ENCODE measurements at places on chromosomes 2 and 18. TPM values are rescaled to one million over a fixed set of nuclear protein-coding genes. Genes with fewer than 3 reads are reported as not detected.

- H3K27me3 ChIP-seq: no peaks in the 10 kb centered on the region
- no peak overlapping the region for H3K27ac ChIP-seq
- DNase-seq: no peak
- no peaks in the 10 kb centered on the region for H3K36me3 ChIP-seq
- no peaks in the 10 kb centered on the region for H3K4me1 ChIP-seq
- no peak overlapping the region for H3K4me3 ChIP-seq
Observed at GRCh38 chr2:138298120-138298814, 203.3 kb upstream of the SPOPL start.

GRCh38 chr2:111222204-111222866, 101.6 kb downstream of the BCL2L11 start:
- H3K36me3 ChIP-seq: no peaks in the 10 kb centered on the region

DNA sequence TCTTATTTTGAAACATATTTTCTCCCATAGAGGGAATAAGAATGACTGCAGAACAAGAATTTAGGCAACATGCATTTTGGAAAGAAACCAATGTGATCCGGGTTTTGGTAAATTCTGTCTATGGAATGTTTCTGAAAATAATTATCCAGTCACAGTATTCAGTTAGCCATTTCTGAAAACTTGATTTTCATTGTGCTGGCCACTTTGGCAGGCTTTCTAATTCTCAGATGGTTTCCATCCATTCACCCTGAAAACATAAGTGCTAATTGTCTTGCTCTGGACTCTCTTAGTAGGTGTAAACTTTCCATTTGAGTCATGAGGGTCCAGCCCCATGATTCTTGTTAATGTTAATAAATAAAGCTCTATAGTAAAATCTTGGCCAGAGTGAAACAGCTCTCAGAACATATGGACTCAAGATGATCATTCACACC, 176.5 kb downstream of the RBM43 start:
- H3K4me1 ChIP-seq: no peaks in the 10 kb centered on the region
- H3K27me3 ChIP-seq: no peaks in the 10 kb centered on the region
- DNase-seq: no peak
- no peak overlapping the region for H3K27ac ChIP-seq
- no peaks in the 10 kb centered on the region for H3K36me3 ChIP-seq

GRCh38 chr2:235034265-235035118, 82.7 kb downstream of the SH3BP4 start:
- H3K27ac ChIP-seq: no peak overlapping the region
- no peaks in the 10 kb centered on the region for H3K27me3 ChIP-seq
- no peaks in the 10 kb centered on the region for H3K36me3 ChIP-seq
- H3K4me1 ChIP-seq: no peaks in the 10 kb centered on the region

DNA sequence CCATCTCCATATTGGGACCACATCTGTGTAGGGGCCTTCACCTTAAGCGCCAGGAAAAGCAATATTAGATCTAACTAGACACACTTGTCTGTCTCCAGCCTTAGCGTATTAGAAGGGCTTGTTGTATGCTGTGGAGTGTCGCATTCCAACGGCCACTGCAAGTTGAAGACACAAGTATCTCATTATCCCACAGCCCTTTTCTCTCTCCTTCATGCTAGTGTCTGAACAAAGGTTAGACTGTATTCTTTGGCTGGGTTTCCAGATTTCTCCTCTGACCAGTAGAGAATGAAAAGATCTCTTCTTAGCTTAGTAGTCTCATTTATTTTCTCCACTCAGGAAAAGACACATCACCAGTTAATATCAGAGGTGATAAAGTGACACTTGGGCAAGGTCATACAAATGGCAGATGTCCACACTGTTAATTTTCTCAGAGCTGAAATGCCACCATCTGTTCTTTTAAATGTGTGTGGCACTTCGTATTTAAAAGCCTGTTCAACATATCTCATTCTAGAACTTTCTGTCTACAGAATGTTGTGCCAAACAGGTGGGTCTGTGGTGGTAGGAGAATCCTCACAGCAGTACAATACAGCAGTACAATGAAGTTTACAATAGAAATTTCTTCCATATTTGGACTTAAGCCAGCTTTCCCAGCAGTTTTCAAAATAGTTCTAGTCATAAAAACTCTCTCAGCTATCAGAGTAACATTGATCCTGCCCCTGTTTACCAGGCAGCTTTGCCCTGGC, 94.0 kb upstream of the ITGA6 start:
- H3K4me1 ChIP-seq: peaks cover 6% of the 10 kb centered on the region
- H3K27me3 ChIP-seq: no peaks in the 10 kb centered on the region
- H3K36me3 ChIP-seq: no peaks in the 10 kb centered on the region

GRCh38 chr2:55311444-55311870, 42.4 kb upstream of the MTIF2 start:
- H3K4me1 ChIP-seq: no peaks in the 10 kb centered on the region
- no peak for DNase-seq
- no peaks in the 10 kb centered on the region for H3K36me3 ChIP-seq
- H3K4me3 ChIP-seq: no peak overlapping the region
- H3K27ac ChIP-seq: no peak overlapping the region

DNA sequence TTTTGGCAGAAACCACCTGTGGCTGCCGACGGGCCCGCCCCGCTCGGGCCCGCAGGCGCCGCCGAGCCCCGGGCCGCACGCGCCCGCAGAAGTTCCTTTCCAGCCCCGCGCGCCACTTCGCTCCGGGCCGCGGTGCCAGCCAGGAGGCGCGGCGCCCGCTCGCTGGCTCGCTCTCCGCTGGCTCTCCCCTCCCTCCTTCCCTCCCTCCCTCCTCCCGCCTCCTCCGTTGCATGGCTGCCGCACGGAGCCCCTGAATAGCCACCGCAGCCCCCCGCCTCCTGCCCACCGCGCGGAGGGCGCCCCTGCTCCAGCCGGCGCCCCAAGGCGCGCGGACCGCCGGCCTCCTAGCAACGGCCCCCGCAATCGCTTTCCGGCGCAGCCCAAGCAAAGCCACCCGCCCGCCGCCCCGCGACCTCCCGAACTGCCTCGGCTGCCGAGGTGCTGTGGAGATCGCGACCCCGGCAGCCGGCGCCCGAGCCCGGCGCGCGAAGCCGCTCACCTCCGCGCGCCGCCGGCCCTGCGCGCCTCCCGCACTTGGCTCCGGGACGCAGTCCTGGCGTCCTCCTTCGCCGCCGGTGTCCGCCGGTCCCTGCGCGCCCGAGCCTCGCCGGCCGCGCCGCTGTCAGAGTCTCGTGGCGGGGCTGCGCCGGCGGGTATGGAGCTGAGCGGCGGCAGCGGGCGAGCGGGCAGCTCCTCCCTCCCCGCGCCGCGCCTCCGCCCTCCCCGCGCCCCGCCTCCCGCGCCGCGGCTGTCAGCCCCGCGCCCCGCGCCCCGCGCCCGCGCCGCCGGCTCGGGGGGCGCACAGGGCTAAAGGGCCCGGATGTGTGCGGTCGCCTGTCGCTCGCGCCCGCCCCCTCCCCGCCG, at the start of gene ZBTB7C:
ZBTB7C (minus strand) TSS at position 657 of the 864 bp plus-strand sequence.
- H3K27ac ChIP-seq: peak within 1 kb of the TSS; percentile 4
- peaks cover 9% of the 10 kb centered on the region for H3K4me1 ChIP-seq
- peaks cover 46% of the 10 kb centered on the region for H3K27me3 ChIP-seq
- DNase-seq: peak; percentile 37
- peak within 1 kb of the TSS; percentile 72 for H3K4me3 ChIP-seq
- H3K36me3 ChIP-seq: no peaks in the 10 kb centered on the region

GRCh38 chr18:32930695-32931301, 158.0 kb upstream of the KLHL14 start:
- no peak for DNase-seq
- no peak overlapping the region for H3K27ac ChIP-seq
- H3K27me3 ChIP-seq: no peaks in the 10 kb centered on the region
- no peaks in the 10 kb centered on the region for H3K36me3 ChIP-seq
- H3K4me1 ChIP-seq: no peaks in the 10 kb centered on the region

- no peak for DNase-seq
- no peaks in the 10 kb centered on the region for H3K27me3 ChIP-seq
- no peaks in the 10 kb centered on the region for H3K4me1 ChIP-seq
- H3K27ac ChIP-seq: no peak overlapping the region
Observed at GRCh38 chr18:55256226-55256928, 297.1 kb upstream of the CCDC68 start.

DNA sequence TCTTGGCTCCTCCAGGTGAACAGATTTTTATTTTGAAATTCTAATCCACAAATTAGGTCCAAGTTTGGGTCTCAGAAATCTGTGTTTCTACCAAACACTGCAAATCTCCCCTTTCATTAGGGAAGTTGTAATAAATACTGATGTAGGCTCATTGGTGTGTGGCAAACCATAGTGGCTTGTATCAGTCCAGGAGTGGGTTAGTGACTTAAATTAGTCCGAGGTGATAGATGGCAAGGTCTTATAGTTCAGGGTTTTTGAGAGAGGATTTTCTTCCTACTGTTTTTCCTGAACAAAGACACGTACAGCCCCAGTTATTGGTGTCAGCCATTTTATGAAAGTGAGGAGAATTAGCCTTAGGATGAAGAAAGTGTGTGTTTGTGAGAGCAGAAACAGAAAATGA, 74.6 kb downstream of the RPRM start:
- no peak overlapping the region for H3K27ac ChIP-seq
- no peaks in the 10 kb centered on the region for H3K4me1 ChIP-seq
- DNase-seq: no peak
- no peaks in the 10 kb centered on the region for H3K36me3 ChIP-seq

DNA sequence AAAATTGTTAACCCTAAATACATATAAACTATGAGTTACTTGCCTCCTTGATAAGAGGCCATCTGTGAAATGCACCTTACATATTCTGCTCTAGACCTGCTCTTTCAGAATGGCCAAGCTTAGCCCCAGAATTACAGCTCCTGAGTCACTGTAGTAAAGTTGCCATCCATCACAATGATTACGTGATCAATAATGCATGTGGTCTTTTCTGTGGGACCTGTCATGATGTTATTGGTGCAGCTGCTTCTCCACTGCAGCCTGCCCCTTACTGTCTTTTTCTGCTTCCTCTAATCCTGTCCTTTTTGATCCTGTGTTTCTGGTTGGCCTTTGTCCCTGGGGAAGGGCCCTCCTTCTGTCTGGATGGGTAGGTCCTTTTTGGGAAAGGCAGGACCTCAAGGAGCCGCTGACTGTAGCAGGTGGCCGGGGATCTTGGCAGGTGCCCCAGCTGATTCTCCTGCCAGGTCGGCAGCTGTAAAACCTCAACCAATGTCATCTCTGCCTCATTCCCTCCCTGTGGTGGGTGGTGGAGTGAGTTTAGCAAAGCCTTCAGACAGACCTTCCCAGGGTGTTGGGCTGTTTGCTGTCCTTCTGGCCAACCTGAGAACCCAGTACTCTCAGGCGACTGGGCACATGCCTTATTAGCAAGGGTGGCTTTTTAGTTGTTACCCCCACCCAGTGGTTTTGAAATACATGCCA, 126.2 kb upstream of the EML6 start:
- H3K36me3 ChIP-seq: no peaks in the 10 kb centered on the region
- peak; percentile 79 for DNase-seq
- peaks cover 48% of the 10 kb centered on the region for H3K4me1 ChIP-seq
- no peak overlapping the region for H3K4me3 ChIP-seq
- H3K27me3 ChIP-seq: no peaks in the 10 kb centered on the region

DNA sequence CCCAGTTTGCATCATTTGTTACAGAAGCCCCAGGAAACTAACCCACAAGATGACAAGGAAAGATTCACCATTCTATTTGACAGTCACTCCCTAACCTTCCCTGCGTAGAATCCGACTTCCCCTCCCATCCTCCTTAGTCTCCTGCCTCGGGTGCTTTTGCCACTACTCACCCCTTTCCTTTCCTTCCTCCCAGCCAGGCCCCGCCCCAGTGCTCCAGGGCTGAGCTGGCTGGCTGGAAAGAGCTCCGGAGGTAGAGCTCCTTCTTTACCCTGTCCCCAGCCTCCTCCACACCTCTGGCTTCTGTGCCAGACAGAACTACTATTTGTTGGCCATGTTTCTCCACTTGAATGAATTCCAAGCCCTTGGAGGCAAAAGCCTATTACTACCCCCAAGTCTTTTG, 317.6 kb upstream of the NCKAP5 start:
- H3K27ac ChIP-seq: no peak overlapping the region
- H3K27me3 ChIP-seq: no peaks in the 10 kb centered on the region
- H3K4me3 ChIP-seq: no peak overlapping the region

GRCh38 chr2:195559431-195559914, 97.6 kb upstream of the SLC39A10 start:
- H3K36me3 ChIP-seq: no peaks in the 10 kb centered on the region
- no peaks in the 10 kb centered on the region for H3K27me3 ChIP-seq
- DNase-seq: peak; percentile 46
- no peak overlapping the region for H3K4me3 ChIP-seq
- H3K27ac ChIP-seq: peak overlapping the region; percentile 75

DNA sequence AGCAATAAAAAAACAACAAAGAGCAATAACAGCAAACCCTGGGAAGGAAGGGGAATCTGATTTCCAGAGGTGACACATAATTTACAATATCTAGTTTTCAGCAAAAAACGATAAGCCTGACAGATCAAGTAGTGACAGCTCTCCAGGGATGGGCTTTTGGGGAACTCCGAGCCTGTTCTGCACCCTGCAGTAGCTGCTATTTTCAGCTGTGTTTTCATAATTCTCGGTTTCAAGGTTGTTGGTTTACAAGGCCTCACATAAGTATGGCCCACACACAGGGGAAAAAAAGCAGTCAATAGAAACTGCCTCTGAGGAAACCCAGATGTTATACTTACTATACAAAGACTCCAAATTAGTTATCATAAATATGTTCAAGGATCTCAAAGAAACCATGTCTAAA, 67.7 kb upstream of the CTLA4 start:
- no peaks in the 10 kb centered on the region for H3K4me1 ChIP-seq
- H3K27ac ChIP-seq: no peak overlapping the region
- no peaks in the 10 kb centered on the region for H3K36me3 ChIP-seq
- H3K27me3 ChIP-seq: no peaks in the 10 kb centered on the region
- no peak overlapping the region for H3K4me3 ChIP-seq

DNA sequence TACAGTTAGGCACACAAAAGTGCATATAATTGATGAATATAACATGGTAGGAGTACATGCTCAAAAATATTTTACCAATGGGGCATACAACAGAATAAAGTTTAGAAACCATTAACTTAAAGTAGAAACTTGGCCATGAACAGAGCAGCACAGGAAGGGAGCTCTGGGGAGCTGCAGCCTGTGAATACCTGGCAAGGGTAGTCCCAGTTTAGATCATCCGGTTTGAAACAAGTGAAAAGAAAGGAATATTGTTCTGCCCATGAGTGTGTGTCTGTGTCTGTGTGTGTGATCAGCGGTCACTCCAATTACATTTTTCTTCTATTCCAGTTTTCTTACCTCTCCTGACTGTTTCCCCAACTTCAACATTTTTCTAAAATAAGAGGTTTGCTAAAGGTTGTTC, 233.0 kb downstream of the ALK start:
- H3K27ac ChIP-seq: no peak overlapping the region
- H3K4me3 ChIP-seq: no peak overlapping the region
- H3K36me3 ChIP-seq: no peaks in the 10 kb centered on the region
- H3K27me3 ChIP-seq: no peaks in the 10 kb centered on the region
- H3K4me1 ChIP-seq: no peaks in the 10 kb centered on the region
- DNase-seq: no peak

DNA sequence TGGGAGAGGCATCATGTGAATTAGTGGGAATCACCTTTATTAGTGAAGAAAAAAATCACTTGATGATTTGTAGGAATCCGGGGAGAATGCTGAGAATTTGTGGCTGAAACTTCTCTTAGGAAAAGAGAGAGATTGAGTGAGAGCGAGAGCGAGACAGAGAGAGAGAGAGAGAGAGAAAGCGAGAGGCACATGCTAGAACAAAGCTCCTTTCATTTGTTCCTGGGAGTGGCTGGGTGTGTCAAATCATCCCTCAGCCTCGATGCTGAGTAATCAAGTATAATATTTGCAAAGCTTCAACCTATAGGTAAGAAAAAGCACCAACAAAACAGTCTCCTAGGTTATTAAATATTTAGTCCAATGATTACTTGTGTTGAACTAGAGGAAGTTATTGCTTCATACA, 4.4 kb upstream of the SERPINB5 start:
- no peak overlapping the region for H3K27ac ChIP-seq
- no peak overlapping the region for H3K4me3 ChIP-seq
- H3K36me3 ChIP-seq: no peaks in the 10 kb centered on the region
- peak; percentile 64 for DNase-seq

GRB14 gene
- 1.7 TPM for total RNA-seq

ATP8B1 gene
- 359 TPM for total RNA-seq

SERPINB13 gene
- total RNA-seq: not detected

CYRIA gene
- total RNA-seq: 1.0 TPM

RGPD5 gene
- 44.4 TPM for total RNA-seq

TSGA10 gene
- total RNA-seq: 6.1 TPM

Measured in colonic mucosa (tissue), 4 donors.